Anterior cingulate cortex (tissue), 58 donors: ENCODE measurements at places on chromosomes 11 and 22.

DNA sequence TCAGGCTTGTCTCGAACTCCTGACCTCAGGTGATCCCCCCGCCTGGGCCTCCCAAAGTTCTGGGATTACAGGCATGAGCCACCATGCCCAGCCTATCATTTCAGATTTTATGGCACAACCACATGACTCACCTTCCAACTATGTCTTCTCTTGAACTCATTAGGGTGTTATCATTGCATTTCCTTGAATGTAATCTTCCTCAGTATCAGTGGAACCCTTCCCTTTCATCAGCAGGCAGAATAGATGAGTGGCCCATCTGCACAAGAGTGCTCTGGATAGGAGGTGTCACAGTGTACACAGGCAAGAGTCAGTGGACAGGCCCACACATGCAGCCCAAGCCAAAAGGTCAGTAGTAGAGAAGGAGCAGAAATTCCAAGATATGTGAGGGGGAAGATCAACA lies 29.1 kb upstream of the AQP11 start:
- DNase-seq, result no peak

- no peak for DNase-seq
Observed at GRCh38 chr11:33790040-33790439, 15.7 kb upstream of the FBXO3 start.

GRCh38 chr22:17607891-17608521 lies 20.5 kb downstream of the ATP6V1E1 start:
- DNase-seq, result no peak

GRCh38 chr11:5123802-5124521 lies 14.2 kb downstream of the OR52A5 start:
- DNase-seq, result no peak

DNA sequence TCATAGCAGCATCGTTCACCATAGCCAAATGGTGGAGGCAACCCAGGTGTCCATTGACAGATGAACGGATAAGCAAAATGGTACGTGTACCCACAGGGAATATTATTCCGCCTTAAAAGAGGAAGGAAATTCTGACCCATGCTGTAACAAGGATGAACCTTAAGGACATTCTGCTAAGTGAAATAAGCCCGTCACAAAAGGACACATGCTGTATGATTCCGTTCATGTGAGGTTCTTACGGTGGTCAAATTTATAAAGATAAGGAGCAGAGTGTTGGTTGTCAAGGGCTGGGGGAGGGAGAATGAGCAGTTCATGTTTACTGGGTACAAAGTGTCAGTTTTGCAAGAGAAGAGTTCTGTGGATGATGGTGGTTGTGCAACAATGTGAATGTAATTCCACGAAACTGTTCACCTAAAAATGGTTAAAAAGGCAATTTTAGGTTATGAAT lies 26.3 kb downstream of the APOL1 start:
- DNase-seq, result no peak

GRCh38 chr22:49664891-49665290 lies 162.8 kb downstream of the BRD1 start:
- DNase-seq, result no peak

DNA sequence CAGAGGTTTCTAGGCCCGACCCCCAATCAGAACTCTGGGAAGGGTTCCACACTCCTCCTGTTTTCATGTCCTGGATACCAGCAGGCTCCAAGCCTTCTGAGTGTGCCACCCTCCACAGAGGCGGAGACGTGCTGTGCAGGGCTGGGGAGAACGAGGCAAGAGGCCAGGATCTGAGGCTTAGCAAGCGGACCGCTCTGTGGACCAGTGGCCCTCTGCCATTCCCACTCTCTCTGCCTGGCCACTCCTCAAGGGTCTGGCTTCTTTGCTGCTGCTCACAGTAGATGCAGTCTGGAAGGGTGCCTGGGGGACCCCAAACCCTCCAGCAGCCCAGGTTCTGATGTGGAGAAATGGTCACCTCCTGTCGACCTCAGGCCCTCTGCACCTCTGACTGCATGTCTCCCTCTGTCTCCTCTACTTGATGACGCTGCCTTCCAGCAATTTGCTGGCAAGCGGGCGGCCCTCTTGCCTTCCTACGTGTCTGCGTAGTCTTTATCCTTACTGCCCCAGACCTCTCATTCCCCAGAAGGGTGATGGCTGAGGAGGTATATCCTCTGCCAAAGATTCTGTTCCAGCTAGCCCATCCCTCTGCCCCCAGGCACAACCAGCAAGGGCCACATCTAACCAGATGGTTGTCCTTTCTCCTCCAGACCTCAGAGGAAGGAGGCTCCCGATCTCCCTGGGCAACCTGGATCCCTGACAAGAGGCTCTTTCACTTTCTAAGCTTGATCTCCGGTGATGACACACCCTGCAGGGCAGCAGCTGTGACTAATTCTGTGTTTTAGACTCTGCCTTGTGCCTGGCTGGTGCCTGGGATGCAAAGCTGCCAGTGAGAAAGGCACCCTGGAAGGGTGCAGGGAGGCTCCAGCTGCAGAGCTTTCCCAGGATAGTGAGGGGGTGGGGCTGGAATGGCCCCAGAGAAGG lies 87.3 kb downstream of the NAT10 start:
- DNase-seq, result no peak

DNA sequence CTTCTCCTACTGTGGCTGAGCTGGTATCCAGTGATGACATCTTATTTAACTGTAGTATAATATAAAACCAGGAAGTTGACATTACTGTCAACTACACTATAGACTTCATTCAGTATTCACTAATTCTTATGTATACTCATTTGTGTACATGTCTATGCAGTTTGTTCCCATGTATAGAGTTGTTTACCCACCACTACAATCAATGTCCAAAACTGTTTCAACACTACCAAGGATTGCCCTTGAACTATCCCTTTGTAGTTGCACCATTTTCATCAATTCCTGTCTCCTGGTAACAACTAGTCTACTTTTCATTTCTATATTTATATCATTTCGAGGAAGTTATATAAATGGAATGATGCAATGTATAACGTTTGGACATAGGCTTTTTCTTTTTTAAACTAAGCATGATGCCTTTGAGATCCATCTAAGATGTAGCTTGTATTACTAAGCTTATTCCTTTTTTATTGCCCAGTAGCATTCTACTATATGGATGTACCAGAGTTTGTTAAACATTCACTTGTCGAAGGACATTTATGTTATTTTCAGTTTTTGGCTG lies 39.2 kb downstream of the TMEM135 start:
- DNase-seq, result no peak

DNA sequence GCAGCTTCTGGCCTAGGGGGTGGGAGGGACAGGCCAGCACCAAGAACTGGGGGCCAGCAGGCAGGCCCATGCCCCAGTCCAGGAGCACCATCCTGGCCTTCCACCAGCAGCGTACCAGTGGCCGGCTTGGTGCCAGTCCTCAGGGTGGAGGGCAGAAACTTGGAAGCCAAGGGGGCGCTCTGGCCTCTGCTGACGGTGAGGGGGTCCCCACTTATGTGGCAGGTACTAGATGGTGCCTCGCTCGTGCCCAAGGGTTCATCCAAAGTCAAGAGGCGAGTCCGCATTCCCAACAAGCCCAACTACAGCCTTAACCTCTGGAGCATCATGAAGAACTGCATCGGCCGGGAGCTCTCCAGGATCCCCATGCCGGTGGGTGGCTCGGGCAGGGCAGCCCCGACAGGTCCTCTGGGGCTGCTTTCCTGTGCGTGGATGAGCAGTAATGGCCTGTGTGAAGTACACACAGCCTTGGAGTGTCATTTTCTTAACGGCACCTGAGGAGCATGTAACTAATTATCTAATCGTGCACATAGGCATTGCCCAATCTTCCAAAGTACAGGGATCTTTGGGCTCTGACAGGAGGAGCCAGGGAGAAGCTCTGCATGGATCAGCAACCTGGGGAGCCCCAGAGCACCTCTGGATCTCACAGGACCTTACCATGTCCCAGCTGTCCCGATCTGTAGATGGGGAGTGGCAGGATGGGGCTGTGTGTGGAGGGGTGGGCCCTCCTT lies 79.1 kb downstream of the MORC2 start:
- no peak for DNase-seq

GRCh38 chr11:28524098-28524497 lies 415.9 kb downstream of the METTL15 start:
- no peak for DNase-seq

DNA sequence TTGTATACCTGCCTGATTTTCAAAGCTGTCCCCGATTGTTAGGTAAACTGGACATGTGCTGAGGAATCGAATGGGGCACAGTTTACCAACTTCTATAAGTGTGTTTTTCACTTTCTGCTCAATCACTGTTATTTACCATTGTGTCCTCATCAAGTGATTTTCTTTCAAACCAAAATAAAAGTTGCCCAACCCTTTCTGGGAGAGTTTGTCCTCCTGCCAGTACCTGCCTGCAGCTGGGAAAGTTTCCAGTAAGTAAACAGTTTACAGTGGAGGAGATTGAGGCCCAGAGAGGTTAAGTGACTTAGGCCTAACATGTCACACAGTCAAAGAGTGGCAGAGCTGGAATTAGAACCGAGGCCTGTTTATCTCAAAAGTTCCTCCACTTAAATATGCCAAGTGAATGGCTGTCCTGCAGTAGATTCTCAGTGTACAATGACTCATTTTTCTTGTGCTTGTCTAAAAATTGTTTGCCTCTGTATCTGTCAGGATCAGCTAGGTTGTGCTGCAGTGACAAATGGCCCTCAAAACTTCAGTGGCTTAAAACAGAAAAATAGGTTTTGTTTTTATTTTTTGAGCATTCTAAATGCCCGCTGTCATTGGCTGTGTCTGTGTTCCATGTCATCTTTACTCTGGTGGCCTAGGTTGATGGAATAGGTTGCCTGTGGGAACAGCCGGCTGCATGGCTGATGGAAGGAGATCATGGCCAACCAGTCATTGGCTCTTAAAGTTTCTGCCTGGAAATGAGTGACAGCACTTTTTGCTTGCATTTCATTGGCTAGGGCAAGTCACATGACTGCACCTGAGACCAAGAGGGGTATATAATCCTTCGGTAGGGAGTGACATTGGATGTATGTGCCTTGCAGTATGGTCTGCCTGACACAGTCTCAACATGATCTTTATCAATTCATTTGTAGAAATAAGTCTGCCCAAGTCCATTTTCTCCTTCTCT lies 61.8 kb upstream of the CRYBB3 start:
- no peak for DNase-seq

- DNase-seq, result no peak
Observed at GRCh38 chr11:111785886-111786412, 19.8 kb upstream of the PPP2R1B start.

- DNase-seq, result no peak
Observed at GRCh38 chr22:45548991-45549761, 46.5 kb downstream of the FBLN1 start.

DNA sequence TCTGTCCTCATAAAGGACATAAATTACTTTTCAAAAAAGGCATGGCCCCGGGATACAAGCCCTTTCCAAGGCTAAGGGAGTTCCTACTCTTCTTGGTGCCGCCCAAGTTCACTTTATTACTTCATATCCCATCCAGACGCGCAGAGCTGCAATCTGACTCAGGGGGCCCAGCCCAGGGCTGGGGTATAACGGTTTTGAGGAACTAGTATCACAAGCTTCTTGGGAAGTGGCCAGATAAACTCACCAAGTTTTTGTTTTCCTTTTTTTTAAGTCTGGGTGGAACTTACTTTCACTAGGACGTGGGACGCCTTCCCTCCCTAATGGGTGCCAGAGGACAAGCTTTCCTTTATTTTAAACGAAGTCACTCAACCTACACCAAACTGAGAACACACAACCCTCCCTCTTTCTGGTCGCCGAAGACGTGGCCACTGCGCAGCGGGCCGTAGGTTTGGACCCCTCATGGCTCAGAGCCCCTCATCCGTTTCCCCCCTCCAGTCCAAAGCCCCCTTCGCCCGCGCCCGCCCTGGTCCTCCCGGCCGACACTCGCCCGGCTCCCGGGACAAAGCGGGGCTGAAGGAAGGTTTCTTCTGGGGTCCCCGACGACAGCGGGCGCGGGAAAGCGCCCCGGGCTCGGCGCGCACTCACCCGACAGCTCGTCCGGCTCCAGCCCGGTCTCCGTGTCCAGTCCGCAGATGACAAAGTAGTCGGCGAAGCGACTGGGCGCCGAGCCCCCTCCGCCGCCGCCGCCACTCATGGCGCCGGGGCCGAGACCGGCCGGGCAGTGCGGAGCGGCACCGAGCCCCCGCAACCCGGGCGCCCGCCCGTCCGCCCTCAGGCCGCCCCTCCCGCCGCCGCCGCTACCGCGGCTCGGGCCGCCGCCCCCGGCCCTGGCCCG lies 587 bp downstream of the DENND5A start:
- DNase-seq, result no peak

- DNase-seq, result no peak
Observed at GRCh38 chr11:70555078-70555477, 156.7 kb downstream of the CTTN start.

- DNase-seq, result no peak
Observed at GRCh38 chr11:44725016-44725685, 1.6 kb upstream of the TSPAN18 start.

GRCh38 chr22:50600538-50600937 lies at the start of gene MAPK8IP2:
TSS of gene MAPK8IP2 (plus strand) at chr22:50600793. CDS start at chr22:50600819, 26 bp downstream.
- no peak for DNase-seq

GRCh38 chr11:113752932-113753331 lies 20.6 kb downstream of the ZW10 start:
- DNase-seq, result no peak

DNA sequence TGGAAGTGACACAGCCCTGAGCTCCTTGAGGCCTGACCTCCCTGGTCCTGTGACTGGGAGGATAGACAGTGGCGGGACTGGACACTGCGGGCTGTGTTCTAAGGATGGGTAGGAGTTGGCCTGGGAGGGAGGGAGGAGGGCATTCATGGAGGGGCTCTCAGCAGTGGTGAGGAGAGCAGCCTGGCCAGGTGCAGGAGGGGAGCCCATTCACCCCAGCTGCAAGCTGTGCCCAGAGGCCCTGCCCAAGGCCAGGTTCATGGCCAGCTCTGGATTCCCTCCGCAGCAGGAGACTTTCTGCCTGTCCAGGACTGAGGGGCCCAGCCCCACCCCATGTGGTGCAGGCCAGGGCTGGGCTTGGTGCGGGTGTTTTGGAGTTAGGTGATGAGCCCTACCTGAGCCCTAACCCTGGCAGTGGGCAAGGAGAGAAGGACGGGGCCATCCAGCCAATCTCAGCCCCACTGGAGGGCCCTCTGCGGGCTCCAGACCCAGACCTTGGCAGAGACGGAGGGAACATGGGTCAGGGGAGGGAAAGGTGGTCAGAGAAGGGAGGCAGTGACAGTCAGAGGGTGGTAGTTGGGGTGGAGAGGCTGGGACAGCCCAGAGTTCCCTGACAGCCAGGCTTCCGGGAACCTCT lies 26.8 kb downstream of the CACNA1I start:
- no peak for DNase-seq

GRCh38 chr11:92572559-92572958 lies 347.9 kb downstream of the FAT3 start:
- DNase-seq, result no peak

DNA sequence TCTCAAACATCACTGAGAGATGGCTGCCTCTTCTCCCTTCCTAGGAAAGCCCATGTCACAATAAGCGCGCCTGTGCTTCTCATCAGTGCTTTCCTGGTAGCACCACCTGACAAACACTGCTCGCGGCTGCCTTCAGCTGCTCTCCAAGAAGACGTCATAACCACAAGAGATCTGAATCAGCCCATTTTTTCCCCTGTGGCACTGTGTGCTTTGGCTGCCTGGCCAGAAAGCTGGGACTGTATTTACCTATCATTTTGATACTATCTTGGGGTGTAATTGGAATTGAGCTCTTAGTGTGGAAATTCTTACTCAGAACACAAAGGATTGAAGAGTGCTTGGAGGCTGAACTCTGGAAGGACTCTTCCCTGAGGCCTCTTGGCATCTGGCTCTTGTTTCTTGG lies 50.3 kb upstream of the EHF start:
- DNase-seq, result no peak

GRCh38 chr11:55669376-55669775 lies 7.4 kb downstream of the OR4C6 start:
- no peak for DNase-seq

- DNase-seq, result no peak
Observed at GRCh38 chr11:76455331-76455730, 10.5 kb downstream of the EMSY start.

GRCh38 chr22:32776802-32777201 lies 24.7 kb upstream of the TIMP3 start:
- no peak for DNase-seq
